ENCODE measurements at places on chromosomes 7 and 10.

GRCh38 chr10:8073691-8074416 is 19.4 kb downstream of the GATA3 start:
- no peak for DNase-seq

DNA sequence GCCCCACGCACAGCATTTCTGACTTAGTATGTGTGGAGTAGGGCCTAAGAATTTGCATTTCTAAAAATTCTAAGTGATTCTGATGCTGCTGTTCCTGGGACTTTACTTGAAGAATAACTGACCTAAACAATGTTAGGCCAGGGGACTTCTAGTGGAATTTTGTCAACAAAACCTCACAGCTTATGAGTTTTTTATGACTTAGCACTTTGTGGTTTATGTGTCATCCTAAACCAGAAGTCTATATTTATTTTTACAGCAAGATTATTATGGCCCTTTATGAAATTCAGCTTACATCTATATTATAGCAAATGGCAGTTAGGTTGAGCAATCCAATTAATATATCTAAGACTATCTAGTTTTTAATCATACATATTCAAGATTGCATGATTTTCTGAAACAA is 24.6 kb upstream of the BET1 start:
- no peak for DNase-seq

DNA sequence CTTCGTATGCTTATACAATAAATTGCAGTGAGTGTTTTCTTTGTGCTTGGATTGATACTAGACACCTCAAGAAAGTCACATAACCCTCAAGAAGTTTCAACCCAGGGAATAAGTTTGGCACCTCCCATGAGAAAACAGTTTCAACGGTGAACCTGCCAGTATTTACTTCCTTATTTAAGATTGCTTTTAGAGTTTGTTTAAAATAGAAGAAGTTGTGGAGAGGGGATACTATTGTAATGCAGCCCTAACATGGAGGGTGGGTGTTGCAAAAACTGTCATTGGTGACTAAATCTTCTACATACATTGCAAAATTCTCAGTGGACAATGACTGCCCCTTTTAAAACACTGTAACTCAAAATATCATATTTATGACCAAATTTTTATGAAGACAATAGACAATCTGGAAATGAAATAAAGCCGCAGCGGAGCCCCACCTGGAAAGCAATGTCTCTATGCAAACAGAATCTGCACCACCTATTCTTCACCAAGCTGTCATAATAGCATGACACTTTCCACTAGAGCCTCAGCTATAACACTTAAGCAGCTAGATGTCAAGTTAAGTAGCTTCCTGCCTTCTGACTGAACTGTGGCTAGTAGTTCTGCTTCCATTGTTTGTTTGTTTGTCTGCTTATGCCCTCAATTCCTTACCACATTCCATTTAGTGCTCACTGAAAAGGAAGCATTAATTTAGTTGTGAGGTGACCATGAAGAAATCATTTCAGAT is 98.2 kb downstream of the MDFIC start:
- no peak for DNase-seq

- no peak for DNase-seq
Observed at GRCh38 chr10:62084451-62084850, 183.0 kb downstream of the ARID5B start.

DNA sequence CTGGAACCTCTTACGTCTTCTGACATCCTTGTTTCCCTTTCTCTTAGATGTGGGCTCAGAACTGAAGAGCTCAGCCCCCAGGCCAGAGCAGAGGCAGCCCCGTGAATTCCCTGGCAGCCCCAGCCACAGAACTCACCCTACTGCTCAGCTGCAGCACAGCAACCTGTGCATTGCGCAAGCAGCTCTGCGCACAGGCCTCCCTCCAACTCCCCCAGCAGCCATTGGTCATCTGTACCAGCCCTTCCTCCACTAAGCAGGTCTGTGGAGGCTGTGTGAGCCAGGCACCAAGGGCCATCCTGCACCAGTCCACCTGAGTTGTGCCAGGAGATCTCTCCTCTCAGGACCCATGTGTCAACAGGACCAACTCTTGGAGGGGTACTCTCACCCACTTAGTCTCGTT is 54.5 kb downstream of the ZNF33B start:
- no peak for DNase-seq

GRCh38 chr10:88073682-88074081 is 210.3 kb downstream of the PTEN start:
- no peak for DNase-seq

- peak; percentile 44 for DNase-seq
Observed at GRCh38 chr10:61974601-61975390, 73.3 kb downstream of the ARID5B start.

DNA sequence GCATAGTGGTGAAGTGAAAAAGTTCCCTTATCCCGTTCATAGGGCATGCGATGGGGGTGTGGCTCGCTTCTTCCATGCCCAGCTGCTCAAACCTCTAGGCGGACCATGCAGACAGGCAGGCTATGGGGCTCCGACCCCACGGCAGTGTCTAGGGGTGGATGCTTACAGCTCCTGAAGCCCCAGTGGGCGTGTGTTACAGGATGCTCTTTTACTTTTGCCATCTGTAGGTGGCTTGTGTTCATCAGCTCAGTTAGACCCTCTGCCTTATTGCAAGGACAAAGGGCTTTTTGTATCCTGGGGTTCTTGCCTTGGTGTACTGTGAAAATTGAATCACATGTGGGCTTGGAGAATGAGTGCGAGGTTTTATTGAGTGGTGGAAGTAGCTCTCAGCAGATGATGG is at the start of gene MYL10:
MYL10 (minus strand) TSS at position 126 of the 400 bp plus-strand sequence. CDS start 178 bp downstream, outside the sequence.
- DNase-seq, result no peak

DNA sequence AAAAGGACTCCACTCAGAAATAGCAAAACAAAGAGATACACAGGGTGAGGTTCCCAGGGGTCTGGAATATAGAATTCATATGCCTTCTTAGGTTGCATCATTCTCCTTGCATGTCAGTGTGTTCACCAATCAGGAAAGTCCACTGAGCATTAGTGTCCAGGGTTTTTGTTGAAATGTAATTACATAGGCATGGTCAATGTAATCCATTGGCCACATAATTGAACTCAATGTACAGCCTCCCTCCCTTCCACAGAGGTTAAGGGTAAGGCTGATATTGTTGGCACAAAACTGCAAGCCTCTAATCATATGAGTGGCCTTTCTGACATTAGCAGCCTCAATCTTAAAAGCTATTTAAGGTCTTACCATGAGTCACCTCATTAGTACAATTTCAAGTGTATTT is 736.1 kb upstream of the VSTM2A start:
- no peak for DNase-seq

DNA sequence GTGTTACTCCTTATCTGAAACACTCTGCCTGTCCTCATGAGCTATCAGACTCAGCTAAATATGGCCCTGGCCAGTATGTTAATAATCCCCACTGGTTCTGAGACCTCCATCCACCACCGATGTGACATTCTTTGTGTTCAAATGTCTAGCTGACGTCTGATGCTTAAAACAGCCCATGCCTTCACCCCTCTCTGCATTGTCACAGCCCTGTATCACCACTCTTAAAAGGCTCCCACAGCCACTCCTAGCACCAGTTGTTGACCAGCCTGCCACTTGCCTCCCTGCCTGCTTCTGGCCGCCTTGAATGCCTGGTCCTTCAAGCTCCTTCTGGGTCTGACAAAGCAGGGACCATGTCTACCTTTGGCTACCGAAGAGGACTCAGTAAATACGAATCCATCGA is at the start of gene LMOD2:
LMOD2 (plus strand) TSS at position 253 of the 400 bp plus-strand sequence; CDS start at position 351, 98 bp downstream.
- no peak for DNase-seq

DNA sequence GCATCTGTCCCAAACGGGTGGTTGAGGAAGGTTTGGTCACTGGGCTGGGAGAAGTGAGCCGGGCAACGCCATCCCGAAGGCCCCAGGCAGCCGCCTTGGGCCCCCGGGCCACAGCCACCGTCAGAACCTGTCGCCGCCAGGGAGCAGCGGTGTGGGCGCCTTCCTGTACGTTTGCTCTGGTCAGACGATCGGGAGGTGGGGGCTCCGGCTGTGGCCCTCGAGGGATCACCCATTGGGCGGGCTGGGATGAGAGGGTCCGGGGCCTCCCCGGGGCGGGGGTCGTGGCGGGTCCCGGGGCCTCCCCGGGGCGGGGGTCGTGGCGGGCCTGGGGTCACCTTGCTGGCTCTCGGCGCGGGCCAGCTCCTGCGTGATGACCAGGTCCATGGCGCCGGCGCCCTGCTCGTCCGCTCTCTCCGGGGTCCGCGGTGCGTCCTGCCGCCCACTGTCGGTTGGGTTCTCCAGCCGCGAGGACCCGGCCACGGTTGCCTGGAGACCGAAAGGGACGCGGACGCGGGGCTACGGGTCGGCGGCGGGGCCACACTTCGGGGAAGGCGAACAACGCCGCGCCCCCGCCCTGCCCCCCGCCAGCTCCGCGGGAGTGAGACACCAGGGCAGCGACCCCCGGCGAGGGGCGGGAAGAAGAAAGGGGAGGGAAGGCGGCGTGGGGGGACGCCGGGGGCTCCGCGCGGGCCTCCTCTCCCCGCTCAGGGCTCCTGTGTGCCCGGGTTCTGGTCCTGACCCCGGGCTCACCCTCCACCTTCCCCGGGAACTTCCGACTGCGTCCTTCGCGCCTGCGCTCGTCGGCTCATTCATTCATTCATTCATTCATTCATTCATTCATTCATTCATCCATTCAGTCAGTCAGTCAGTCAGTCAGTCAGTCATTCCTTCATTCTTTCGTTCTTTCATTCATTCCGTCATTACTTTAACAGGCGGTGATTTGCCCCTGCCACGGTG is at the start of gene CFAP46:
CFAP46 (minus strand) TSS at position 470 of the 957 bp plus-strand sequence; CDS start at position 384, 86 bp downstream.
- no peak for DNase-seq

DNA sequence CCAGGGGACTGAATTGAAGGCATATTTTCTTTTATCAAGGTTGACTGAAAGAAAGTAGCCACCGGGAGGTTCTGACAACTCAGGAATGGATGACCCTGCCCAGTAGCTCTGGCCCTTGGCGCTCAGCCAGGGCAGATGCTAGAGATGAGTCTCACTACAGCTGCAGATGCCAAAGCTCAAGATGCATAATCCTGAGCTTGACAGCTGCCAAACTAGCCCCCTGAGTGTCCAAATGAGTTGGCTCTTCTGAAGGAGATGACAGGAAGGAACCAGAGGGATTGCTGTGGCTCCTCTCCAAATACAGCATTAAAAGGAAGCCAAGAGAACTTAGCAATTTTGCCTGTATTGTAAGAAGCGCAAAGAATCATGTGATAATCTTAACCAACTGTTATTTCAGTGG is 78.4 kb downstream of the NXPH1 start:
- DNase-seq, result no peak

GRCh38 chr7:103651593-103652377 is 205.8 kb upstream of the SLC26A5 start:
- no peak for DNase-seq

- DNase-seq, result no peak
Observed at GRCh38 chr10:24894309-24894708, 58.1 kb downstream of the PRTFDC1 start.

DNA sequence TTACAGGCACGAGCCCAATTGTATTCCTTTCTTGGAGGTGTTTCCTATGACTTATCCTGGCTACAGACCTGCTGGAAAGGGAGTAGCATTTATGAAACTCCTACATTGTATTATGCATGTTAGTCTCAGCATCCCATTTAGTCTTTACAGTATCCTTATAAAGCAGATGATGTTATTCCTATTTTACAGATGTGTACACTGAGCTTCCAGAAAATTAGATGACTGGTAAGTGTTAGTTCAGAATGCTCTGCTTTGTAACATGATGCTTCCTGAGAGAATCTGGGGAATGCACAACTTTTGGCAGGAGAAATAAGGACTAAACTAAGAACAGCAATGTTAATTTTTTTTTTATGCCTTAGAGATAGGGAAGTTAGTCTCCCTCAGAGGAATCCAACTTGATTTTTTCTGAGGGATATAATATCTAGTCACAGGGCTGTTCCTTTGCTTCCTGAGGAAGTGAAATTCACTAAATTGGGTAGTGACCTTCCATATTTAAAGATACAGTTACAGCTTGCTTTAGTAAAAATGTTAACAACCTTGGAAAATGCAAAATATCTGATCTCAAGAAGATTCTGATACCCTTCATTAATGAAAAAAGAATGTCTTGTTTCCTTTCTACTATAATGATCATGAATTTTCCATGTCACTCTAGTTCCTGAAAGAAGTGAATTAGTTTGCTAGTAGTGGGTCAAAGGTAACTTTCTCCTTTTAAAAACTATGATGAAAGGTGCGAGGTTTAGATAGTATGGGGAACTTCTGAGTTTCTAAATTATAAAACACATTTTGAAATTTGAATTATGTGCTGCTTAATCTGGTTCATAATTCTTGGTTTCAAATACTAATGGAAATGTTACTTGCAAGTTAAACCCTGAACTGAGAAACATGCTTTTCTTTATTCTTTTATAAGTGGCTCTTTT is 194.0 kb upstream of the PRPS1L1 start:
- no peak for DNase-seq
